NCI-H446 (cell line): ENCODE measurements at places on chromosomes 3 and 15.

DNA sequence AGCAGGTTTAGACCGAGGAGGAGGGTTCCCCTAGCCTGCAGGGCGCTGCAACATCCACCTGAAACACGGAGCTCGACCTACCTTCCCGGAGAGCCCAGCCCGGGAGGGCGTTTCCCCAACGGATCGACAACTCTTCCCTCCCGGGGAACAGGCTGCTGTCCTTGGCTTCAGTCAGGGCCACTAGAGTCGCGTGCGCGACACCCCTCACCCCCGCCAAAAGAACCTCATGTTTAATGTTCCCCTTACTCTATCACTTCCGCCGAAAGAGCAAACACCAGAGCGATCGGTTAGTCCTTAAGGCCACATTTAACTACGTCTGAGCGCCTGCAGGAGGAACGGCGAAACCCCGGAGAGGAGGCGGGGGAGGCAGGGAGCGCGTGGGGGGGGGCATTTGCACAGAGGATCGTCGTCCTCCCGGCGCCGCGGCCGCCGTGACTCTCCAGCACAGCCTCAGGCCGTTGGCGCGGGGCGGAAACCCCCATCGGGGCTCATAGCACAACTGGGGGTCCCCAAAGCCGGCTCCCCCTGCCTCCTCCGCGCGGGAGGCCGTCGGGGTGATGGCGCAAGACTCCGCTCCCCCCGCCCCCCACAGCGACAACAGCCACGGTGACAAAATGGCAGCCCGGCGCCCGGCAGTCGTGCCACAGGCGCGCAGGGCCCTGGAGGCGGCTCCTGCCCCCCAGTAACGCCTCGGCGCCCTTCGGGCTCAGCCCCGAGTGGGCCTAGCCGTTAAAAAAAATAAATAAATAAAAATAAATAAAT, 3.2 kb downstream of the ANP32A start:
- peak; percentile 11 for DNase-seq

DNA sequence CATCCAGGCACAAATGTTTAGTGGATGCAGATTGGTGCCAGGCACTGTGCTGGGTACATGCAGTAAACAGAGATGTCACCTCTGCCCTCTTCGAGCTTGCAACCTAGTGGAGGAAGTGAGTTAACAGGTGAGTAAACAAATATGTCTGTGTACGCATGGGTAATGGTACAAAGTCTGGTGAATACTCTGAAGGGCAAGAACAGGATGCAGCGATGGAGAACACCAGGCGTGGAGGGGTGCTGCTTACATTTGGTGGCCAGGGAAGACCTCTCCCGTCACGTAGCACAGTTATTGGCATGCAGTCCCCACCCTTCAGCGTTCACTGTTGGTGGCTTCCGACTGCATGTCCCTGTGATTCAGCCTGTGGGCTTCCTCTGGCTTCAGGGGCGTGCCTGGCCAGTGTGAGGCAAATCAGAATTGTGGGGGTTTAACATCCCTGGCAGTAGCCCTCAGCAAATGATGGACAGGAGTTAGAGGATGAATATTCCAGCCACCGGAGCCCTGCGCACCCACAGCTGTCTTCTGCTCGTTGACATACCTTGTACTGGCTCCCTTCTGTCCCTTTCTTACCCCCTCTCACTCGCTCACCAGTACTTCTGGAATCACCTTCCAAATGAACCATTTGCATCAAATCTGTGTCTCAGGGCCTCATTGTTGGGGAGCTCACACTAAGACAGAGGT, 9.1 kb upstream of the HDAC11 start:
- DNase-seq = no peak

GRCh38 chr15:68815598-68815997, 5.1 kb downstream of the ANP32A start:
- DNase-seq = no peak

DNA sequence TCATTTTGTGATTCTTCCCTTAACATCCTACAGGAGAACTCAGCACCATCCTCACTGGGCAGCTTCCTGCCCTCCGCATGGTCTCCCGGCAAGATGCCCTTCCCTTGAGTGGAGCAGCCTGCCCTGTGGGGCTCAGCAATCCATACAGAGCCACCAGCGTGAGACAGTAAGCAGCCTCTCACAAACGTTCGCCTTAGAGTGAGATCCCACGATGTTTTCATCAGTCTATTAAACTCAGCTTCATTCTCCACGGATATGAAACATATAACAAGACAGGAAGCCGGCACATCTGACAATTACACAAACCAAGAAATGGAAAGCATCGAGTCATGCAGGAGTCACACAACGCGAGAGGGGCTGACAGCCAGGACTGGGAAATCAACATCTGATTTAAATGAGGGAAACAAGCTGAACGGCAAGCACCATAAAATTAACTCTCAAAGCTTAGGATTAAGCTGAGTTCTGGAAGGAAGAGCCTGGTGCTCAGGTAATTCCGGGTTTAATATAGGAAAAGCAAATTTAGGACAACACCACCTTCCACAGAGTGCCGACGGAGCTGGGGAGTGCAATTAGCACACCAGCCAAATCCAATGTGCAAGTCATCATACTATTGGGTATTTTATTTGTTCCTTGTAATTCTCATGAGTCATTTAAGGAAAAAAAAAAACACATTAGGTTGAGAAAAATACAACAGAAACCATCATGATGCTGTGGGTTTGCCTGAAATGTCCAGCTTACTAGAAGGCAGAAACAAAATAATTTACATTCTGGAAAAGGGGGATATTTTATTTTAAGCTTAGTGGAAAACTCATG, 272.0 kb downstream of the OCA2 start:
- no peak for DNase-seq

GRCh38 chr3:16885593-16886302, 993 bp downstream of the PLCL2 start:
- no peak for DNase-seq

- DNase-seq = peak; percentile 66
These were observed 27.0 kb upstream of the RPL32 start for GRCh38 chr3:12868039-12869034.
